ENCODE measurements at places on chromosomes 16 and 17.

DNA sequence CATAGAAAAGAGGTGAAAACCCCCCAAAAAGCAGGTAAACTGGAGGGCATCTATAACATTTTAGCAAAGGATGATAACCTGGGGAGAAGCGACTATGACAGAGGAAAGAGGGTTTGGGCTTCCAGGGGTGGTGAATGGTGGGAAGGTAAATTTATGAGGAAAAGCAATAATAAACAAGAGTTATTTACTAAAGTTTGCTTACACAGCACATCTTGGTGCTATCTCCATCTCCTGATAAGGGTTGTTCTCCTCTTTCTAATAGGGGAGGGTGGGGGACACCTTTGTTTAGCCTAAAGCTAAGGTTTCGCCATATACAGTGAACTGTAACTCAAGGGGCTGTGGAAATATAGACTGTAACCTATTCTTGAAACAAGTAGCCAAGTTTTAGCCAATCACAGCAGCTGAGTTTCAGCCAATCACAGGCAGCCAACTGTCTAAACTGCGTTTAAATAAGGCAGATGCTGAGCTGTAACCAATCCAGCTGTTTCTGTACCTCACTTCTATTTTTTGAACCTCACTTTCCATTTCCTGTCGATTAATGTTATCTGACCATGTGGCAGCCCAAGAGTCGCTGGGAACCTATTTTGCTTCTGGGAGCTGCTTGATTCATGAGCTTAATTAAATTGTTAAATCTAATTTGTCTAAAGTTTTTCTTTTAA, 191.8 kb downstream of the MAP2K6 start:
- no peak for DNase-seq

- no peak for DNase-seq
Measured at GRCh38 chr16:46768809-46769208, 20.7 kb upstream of the MYLK3 start.

GRCh38 chr16:84933774-84934631, 77.3 kb downstream of the ZDHHC7 start:
- DNase-seq, result peak; percentile 91

DNA sequence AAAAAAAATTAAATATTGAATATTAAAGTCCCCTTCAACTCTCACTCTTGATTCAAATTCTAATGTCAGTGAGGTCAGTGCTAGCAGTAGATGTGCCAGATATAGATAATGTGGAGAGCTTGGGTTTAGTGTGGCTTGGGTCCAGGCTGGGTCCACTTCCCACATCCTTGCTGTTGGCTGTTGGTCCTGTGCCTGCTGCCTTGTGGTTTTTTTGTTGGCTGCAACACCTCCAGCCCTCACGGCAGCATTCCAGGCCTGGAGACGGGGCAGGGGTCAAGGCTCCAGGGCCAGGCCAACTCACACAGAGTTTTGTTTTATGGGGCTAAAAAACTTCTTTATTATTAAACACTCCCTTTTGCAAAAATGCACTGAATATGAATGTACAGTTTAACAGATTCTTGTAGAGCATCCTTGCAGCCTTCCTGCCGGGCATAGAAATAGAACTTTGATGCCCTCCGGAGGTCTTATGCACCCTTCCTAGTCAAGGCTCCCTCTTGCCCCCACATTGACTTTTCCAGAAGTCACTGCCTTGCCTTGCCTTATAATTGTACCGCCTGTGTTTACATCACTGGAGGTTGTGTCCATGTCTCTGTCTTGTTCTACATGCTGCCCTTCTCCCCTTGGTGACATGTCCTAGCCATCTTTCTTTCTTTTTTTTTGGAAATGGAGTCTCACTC, 25.5 kb upstream of the MYO15B start:
- DNase-seq, result peak; percentile 97

DNA sequence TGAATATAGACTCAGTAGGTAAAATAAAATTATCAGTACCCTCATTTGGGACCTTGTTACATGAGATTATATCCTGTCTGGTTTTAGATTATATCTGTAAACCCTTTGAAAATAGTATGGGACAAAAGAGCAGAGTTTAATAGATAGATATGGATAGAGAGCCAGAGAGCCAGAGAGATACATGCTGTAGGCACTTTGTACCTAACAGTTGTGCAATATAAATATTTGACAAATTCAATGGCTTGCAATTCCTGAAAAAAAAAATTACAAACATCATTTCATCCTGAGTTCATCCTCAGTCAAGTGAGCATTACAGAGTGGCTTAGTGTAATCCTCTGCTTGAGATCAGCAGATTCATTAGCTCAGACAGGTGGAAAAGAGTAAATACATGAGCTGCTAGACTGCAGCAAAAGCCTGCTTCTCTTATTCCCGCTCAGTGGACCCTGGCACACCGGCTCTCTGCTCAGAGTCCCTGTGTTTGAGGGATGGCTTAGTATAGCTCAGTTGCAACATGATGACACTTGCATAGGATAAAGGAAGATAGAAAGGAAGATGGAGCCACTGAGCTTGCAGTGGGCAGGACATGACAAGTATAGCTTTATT, 931.6 kb upstream of the GOT2 start:
- DNase-seq, result no peak

DNA sequence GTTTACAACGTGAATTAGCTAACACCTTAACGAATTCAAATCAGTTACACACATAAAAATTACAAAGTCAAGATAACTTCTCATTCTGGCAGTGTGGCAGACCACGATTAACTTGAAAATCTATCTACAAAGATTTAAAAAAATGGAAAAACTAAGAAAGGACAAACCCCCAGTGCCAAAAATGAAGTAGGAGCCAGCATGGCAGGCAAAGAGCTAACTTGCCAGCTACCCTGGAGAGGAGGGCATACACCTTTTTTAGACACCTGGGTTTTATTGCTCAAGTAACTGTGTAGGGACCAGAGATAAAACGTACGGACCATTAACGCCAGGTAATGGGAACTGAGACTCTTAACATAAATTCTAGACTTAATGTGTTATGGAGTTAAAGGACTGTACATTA, 2.5 kb downstream of the TAF15 start:
- DNase-seq, result no peak

GRCh38 chr16:1450218-1450617, 5.9 kb upstream of the CCDC154 start:
- DNase-seq, result no peak

GRCh38 chr17:65514082-65514481, 47.4 kb downstream of the AXIN2 start:
- peak; percentile 93 for DNase-seq

DNA sequence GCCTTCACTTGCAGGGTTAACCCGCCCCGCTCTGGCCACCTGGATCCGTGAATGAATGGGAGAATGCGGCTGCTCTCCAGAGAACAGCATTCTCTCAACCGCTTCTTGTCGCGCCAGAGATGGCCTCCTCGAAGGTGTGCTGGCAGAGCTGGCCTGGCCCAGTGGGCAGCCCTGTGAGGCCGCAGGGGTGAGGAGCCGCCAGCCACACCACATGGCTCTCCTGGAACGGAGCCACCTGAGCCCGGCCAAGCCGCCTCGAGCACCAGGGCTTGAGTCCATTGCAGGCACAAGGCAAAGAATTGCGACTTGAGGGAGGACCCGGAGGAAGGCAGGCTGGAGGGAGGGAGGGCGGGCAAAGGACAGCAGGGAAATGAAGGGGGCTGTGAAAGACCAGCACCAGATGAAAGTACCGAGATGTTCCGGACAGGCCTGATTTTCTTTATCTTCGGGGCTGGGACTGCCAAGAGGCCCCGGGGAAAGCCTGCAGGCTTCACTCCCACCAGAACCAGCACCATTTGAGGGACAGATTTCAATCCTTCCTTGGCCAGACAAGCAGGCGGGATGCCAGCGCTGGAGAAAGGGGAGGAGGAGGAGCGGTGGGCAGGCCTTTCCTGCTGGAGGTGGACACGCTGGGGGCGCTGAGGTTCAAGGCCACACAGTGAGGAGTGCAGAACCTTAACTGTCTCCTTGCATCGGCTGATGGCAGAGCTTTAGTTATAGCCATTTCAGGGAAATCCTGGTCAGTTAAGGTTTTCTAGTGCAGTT, 69.4 kb downstream of the MRC2 start:
- no peak for DNase-seq

DNA sequence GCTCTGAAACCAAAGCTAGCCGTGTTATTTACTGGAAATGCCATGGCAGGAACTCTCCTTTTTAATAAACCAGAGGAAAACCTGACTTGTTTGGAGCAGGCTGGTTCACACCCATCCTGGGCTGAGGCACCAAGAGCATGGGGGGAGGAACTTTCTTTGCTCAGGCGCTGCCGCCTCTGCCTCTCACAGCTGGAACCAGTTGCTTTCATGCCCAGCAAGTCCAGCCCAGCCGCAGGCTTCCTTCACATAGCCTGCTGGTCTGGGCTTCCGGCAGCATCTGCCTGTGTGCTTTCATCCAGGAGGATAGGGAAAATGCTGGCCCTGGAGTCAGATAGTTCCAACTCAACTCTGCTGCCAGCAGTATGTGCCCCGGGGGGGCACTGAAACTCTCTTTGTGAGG, 88.1 kb upstream of the ASIC2 start:
- DNase-seq, result peak; percentile 7

GRCh38 chr17:29483503-29483902, 83.3 kb downstream of the ABHD15 start:
- DNase-seq, result no peak

- DNase-seq, result no peak
Measured at GRCh38 chr17:5976251-5976650, 93.9 kb upstream of the WSCD1 start.

GRCh38 chr17:77124192-77124889, 16.4 kb upstream of the SEC14L1 start:
- DNase-seq, result peak; percentile 54

DNA sequence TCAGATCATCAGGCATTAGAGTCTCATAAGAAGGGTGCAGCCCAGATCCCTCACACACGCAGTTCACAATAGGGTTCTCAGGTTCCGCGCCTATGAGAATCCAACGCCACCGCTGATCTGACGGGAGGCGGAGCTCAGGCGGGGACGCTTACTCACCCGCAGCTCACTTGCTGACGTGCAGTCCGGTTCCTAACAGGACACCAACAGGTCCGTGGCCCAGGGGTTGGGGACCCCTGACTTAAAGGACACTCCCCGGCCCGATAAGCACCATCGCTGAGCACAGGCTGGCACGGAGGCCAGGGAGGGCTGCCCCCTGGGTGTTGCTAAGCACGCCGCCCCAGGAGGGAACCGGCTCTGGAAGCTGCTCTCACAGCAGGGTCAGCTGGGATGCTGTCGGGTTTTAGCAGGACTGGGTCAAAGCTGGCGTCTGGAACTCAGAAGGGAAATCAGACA, 30.1 kb upstream of the BAHCC1 start:
- no peak for DNase-seq

GRCh38 chr17:34203018-34203638, 52.0 kb upstream of the CCL2 start:
- DNase-seq, result no peak

- DNase-seq, result no peak
Measured at GRCh38 chr16:61890386-61890785, 145.9 kb downstream of the CDH8 start.

DNA sequence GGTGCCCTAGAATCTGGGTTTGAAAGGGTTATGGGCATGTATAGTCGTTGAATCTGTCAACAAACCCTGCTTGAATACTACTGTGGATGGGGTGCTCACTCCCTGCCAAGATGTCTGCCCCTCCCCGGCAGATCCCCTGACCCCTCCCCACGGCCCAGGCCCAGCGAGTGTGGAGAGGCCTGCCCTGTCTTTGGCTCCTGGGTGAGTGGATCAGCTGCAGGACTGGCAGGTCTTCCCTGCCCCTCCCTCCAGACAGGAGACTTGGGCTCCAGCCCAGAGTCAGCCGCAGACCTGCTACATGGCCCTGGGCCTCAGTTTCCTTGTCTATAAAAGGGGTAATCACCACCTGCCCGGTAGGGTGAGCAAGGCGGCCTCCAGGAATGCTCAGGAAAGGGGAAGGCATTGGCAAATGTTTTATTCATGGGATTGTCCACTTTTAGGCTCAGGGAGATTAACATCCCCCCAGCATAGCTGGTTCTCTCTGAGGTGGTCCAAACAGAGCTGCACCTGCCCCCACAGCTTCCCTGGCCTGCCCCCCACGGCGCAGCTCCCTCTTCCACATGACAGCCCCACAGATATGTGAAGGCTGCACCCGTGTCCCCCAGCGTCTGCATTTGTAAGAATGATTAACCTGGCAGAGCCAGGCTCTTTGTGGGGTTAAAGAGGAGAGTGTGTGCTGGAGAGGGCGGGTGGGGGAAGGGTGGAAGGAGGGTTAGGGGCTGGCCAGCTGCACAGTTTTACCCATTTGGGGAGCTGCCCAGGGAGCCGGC, 18.5 kb upstream of the SPNS2 start:
- no peak for DNase-seq

DNA sequence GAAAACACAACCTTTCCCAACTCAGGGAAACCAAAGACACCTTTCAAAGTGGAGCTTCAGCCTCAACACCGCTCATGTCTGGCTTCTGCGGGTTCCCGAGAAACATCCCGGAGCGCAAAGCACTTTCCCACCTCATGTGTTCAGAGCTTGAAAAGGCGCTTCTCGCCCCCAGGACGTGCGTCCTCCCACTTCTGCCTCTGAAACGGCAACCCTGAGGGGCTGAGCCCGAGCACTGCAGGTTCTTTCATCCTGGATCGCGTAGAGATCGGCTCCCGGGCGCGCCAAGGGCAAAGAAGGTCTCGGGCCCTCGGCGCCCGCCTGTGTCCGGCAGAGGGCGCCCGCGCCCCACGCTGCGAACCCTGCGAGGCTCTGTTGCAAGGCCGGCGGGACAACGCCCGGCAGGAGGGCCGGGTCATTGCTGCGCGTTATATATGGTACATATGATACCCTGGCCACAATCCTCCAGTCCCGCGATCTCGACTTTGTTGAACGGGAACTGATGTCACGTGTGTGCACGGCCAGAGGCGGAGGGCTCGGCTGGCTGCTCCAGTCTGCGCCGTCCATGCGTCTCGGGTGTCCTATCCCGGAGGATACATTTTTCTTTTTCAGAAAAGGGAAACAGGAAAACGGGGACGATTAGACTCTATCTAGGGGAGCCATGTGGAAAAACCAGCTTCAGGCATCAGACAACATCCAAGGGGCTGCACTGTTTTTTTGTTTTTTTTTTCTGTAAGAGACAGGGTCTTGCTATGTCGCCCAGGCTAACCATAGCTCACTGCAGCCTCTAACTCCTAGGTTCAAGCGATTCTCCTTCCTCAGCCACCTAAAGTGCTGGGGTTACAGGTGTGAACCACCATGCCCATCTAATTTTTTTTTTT, 19.1 kb downstream of the COQ7 start:
- DNase-seq, result peak; percentile 84

- DNase-seq, result no peak
Measured at GRCh38 chr17:12992676-12993075, 25.2 kb downstream of the ELAC2 start.

DNA sequence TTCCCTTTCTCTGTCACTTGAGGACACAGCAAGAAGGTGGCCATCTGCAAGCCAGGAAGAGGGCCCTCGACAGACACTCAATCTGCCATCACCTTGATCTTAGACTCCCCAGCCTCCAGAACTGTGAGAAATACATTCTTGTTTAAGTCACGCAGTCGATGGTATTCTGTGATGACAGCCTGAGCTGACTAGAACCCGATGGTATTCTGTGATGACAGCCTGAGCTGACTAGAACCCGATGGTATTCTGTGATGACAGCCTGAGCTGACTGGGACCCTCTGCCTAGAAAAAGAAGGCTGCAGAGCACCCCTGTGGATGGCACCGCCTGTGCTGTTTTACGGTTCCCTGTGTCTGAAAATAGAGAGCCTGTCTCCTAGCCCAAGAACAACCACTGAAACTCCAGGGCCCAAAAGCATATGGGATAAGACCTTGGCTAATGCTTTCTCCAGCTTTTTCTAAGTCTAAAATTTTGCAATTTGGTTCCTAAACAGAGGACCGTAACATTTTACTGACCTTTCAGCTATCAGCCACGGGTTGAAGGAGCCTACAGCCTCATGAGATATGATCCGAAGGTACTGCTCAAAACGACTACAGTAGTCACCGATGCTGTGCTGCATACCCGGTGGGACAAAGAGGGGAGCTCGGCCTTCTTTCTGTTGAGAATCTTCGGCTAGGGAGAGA, 33.1 kb upstream of the PITPNM3 start:
- DNase-seq, result no peak
